ENCODE measurements at places on chromosomes 2 and 18. TPM values are rescaled to one million over a fixed set of nuclear protein-coding genes. Genes with fewer than 3 reads are reported as not detected.

- DNase-seq = no peak
Observed at GRCh38 chr2:135004005-135004746, 43.1 kb downstream of the MAP3K19 start.

DNA sequence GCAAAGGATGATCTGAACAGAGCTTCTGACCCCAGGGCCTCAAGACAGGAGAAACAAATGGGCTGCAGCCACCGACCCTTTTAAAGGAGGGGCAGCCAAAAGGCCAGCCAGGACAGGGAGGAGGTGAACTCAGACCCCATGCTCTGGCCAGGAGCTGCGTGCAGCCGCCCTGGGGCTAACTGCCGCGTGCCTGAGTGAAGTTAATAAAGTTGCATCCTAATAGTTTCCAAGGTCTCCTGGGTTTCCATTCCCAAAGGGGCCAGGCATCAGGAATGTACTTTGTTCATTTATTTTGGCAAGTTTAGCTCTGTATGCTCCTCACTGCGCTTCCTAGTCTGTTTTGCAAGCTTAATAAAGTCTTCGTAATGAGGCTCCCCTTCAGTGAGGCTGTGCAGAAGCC, 60.7 kb downstream of the EN1 start:
- DNase-seq = no peak

Gene SLC5A7
- polyA plus RNA-seq = 0.95 TPM

GRCh38 chr2:52072949-52073348, 1041.0 kb upstream of the NRXN1 start:
- DNase-seq = no peak

DNA sequence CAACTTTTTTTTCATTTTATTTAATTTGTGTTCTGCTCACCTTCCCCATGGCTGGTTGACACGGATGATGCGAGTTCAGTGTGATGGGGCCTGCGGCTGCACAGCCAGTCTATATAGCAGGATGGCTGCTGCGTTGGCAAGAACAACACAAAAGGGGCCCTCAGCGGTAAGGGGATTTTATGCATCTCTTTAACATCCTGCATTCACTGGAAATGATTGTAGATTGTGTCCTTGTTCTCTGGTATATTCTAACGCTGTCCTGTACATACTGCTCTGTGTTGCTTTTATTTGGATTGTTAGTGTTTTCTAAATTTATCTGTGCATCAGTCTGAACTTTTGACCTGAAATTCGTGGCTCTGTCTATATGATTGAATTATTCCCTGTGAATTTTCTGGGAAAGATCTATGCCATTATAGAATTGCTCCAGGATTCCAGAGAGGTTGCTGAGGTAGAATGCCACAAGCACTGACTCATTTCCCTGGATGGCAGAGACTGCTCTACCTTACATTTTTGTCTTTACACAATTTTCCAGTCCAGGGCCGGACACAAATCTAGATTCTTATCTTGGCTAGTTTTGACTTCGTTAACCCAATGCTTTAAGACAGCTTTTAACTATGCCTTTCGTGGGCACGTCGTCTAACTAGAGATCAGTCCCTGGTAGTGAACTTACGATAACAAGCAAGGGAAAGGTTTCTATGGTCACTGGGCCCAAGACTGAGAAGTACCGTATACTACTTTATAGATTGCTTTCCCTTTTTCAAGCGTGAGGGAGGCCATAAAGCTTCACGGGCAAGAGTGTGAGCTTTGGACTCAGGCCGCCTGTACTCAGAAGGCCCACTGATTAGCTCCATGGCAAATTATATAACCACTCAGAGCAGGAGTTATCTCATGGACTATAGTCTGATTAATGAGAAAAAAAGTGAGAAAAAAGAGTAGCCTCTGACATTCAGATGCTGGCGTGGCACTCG, at the start of gene CRYGC:
Gene CRYGC, minus strand, starts transcription at position 85 of the 968 bp plus-strand sequence. Its CDS starts 36 bp downstream, at position 49.
- no peak for DNase-seq

DNA sequence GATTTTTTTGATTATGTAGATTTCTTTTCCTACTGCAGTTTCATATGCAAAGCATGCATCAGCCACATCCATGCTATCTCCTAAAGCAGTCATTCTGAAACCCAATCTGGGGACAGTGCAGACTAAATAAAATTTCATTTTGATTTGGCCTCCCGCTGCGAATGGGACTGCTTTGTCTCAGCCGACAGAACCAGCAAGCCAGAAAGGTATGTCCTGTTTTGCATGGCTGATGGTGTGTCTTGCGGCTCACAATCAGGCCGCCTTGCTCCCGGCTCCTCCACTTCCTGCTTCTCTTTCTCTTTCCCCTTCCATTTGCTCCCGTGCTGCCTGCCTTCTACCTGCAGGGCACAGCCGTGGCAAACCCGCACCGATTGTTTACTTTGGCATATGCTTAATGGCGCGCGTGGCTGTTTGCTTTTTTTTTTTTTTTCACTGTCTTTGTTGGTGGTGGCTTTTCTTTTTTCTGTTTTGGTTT, 419.6 kb upstream of the POU3F3 start:
- DNase-seq = no peak

Gene DNAJC5G
- polyA plus RNA-seq = not detected

DNA sequence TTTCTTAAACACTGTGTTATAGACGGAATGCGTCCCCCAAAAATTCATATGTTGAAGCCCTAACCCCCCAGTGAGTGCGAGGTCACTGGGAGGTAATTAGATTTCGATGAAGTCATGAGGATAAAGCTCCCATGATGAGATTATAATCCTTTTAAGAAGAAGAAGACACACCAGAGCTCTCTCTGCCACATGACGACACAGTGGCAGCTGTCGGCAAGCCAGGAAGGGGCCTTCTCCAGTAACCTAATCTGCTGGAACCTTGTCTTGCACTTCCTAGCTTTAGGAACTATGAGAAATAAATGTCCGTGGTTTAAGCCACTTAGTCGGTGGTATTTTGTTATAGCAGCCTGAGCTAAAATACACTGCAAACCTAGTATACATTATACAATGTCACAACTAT, 12.3 kb downstream of the TMEM237 start:
- no peak for DNase-seq

Gene HAAO
- 31.5 TPM for polyA plus RNA-seq

Gene ITGA4
- polyA plus RNA-seq = 5.2 TPM

- no peak for DNase-seq
Observed at GRCh38 chr2:101307503-101307902, 998 bp downstream of the RNF149 start.

DNA sequence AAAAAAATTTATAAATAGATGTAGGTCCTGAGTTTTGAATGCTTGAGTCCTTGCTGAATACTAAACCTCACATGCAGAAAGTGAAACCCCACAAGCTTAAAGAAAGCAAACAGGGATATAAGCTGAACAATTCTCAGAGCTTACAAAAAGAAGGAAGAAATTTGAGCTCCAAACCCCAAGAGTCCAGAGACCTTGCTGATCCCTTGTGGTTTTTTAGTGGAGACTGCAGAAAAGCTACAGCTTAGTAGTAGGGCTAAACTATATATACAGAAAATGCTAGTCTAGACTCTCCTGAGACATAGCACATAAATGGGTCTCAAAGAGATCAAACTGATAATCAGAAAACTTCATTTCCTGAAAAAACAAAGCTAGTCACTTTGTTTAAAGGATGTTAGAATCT, 1548.1 kb upstream of the ZEB2 start:
- no peak for DNase-seq

Gene PTH2R
- 0.04 TPM for polyA plus RNA-seq

DNA sequence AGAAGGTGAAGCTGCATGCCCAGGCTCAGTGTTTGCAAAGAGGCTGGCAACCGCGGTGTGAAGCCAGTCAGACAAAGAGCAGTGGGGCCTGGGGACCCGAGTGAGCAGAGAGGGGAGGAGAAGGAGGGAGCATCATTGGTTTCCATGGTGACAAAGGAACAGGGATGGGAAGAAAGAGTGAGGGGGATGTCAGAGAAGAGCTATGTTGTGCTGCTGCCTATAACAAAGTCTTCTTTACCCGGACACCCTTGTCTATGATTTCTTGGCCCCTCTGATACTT, 14.5 kb downstream of the TMEM247 start:
- no peak for DNase-seq

DNA sequence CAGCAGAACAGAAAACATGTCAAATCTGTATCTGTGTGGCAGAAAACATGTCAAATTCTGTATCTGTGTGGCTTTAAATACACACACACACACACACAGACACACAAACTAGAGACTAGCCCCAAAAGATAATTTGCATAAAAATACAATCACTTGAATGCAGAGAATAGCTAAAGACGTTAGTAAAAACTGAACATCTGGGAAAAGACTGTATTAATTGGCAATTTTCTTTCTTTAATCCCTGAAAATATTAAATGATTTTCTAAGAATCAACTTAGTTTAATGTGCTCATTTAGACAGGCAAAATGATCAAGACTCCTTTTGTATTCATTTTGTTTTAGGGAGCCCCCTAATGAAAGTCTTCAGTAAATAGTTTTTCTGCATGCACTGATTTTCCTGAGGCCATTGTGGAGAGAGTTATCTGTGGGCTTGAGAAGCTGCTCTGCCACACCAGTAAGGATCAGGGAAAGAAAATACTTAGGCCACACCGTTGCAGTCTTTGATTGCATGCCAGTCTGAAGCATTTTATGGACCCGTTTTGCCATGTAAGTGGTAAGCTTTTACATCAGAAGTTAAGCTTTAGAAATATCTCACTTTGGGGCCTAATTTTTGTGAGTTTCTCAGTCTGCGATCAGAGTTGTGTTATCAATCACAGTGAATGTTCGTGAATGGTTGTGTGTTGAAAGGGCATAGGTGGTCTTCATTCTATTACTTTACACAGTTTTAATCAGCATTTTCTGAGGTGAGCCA, 2.2 kb downstream of the SPATS2L start:
- no peak for DNase-seq

DNA sequence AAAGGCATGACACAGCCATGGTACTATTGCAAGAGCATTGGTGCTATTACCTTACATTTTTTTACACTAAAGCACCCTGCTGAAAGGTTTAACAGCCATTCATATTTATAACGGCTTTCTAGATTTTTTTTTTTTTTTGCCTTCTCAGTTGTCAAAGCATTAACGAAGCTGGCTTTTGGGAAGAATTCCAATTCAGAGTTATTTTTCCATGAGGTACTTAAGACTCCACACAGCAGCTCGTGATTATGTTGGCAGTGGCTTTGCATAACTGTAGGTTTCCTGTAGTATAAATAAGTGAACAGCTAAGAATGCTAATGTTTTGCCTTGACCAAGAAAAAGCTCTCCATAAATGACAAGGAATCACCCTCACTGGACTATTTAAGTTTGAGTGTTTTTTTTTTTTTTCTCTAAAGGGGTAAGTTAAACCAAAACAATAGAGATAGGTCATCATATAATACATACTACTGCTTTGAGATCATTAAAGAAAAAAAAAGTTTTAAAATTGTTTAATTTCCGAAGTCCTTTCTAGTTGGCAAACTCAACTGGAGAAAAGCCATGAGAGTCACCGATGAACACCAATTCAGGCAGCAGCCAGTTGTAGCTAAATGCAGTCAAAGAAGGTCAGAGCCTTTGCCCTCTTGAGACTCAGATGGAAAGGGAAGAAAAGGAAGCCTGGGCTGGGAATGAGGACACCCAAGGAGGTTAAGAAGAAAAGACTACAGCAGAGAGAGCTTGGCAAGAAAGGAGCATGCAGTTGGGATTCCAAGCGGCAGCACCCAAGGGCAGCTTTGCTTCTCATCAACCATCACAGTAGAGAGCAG, 187.4 kb upstream of the NCKAP5 start:
- no peak for DNase-seq

DNA sequence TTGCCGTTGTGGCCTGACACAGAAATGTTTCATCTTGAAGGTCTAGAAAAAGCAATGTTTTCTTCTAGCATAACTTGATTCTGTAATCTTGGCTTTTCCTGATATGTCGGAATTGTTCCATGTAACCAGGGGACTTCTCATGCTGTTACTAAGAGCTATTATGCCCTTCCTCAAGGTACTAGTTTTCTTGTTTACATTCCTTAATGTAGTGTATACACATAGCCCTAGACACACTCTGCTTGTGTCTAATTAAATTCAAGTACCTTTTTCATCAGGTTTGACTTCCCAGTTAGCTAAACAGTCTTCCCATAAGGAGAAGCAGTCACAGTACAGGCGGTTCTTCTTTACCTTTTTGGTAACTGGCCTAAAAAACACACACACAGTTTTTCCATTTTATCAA, 122.8 kb upstream of the MSH6 start:
- DNase-seq = no peak

Gene SMYD1
- polyA plus RNA-seq = 0.06 TPM

Gene GREB1
- polyA plus RNA-seq = 0.86 TPM

DNA sequence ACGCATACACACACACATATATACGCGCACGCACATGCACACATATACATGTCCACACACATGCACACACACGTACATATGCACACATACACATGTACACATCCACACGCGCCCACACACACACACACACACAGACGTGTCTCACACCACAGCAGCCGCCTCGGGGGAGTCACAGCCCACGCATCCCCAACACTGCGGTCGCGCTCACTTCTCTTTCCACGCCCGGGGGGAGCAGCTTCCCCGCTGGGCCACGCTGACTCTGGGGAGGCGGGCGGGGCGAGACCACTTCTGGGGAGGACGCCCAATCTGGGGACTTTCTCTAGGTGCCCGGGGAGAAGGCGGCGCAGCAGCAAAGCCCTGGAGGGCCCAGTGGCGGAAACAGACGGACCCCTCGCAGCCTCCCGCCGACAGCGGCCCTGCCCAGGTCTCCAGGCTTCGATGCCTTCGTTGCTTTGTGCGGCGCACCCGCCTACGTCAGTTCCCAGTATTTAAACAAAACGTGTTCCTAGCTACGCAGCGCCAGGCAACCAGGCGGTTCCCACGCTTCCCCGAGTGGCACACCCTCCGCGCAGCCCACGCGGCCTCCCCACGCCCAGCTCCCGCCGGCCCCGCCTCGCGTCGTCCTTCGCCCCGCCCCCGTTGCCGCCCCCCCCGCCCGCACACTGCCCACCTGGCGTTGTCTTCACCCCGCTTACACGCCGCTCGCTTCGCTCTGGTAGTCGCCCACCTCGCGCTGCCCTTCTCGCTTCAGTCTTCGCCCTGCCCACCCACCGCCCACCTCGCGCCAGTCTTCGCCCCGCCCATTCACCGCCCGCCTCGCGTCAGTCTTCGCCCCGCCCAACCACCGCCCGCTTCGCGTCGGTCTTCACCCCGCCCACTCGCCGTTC, 810 bp upstream of the RBFA start:
- DNase-seq = no peak

DNA sequence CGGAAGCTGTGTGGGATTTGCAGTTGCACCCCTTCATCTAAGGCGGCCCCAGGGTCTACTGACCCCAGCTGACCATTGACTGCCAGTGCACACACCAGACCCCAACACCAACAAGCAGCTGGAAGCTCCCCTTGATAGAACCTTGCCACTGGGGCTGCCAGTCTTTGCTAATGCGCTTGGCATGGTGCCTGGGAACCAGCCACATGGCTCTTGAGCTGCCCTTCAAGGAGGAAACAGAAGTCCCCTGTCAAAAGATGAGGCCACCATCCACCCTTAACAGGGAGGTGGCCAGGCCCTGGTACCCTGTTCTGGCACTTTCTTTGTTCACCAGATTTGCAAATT, 8.6 kb downstream of the ALPI start:
- no peak for DNase-seq

GRCh38 chr2:70458661-70459060, 95.0 kb downstream of the TGFA start:
- no peak for DNase-seq

Gene FSHR
- polyA plus RNA-seq = not detected

GRCh38 chr2:96737831-96738230, 2.0 kb downstream of the LMAN2L start:
- no peak for DNase-seq

Gene TFPI
- polyA plus RNA-seq = 63.3 TPM

Gene GNAL
- polyA plus RNA-seq = 19.7 TPM

- DNase-seq = no peak
Observed at GRCh38 chr2:130930740-130931659, 94.3 kb downstream of the ARHGEF4 start.
